ENCODE measurements at places on chromosomes 16 and 17.

GRCh38 chr17:50923611-50924010 lies 57.5 kb upstream of the TOB1 start:
- DNase-seq: no peak

DNA sequence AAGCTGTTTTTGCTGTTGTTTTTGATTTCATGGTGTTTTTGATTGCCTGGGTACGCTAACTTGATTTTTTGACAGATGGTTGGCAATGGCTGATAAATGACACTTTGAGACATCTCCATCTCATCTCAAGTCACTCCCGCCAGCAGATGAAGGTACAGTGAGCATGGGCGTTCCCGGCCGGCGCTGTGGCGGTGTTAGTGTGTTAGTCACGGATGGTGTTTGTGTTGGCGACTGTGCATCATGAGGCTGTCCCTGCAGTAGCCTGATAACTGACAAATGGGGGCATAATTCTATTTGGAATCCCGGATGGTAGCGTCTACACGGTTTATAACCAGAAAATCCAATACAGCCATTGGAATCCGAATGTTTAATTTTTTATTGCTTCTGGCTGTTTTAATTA lies 81.6 kb upstream of the ZNF750 start:
- no peak for DNase-seq

GRCh38 chr17:73582359-73582758 lies 61.9 kb downstream of the SDK2 start:
- DNase-seq: no peak

DNA sequence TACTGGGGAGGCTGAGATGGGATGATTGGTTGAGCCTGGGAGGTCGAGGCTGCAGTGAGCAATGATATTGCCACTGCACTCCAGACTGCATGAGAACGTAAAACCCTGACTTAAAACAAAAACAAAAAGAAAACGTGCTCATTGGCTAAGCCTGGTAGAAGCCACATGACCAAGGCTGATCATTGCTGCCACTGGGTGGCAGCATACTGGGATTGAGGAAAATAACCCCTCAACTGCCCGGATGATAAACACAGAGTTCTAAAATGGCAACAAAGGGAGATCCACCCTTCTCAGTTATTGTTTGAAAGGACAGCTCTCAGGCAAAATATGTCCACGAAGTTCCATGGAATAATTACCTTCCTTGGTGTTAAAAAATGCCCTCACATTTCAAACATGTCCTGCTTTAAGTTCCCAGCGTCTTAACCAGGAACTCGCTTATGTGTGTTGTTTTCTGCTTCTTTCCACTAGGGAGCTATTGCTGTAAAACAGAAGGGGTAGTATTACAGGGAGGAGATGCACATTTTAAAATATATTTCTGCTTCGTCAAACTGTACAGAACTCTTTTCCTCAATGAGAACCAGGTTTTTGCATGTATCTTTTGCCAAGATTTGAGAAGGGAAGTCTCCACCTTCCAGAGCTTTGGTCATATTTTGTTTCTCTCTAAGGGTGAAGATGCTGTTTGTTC lies 675.3 kb downstream of the MAF start:
- no peak for DNase-seq

GRCh38 chr16:81547194-81547938 lies 102.8 kb downstream of the CMIP start:
- no peak for DNase-seq

- DNase-seq: no peak
Observed at GRCh38 chr17:77316191-77316641, 175.4 kb downstream of the SEC14L1 start.

GRCh38 chr16:89144681-89145080 lies 26.9 kb upstream of the CDH15 start:
- no peak for DNase-seq

DNA sequence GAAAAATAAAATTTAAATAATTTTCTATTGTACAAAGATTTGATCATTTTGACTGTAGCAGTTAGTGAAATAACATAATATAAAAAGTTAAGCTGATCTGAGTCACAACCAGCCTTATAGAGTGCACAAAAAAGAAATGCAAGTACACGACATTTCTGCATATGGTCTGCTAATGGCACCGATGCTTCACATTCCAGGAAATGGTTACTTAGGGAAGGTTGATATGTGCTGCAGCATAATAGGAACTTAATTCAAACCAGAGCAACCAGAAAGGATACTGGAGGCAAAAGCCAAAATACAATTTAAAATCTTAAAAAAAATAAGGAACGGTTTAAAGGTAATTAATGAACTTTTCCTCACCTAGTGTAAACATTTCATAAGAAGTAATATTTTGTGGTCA lies 10.0 kb upstream of the CFDP1 start:
- DNase-seq: no peak

All from HS-27A (cell line).